Heart right ventricle (tissue), 16 donors: ENCODE measurements at places on chromosomes 7 and 10.

DNA sequence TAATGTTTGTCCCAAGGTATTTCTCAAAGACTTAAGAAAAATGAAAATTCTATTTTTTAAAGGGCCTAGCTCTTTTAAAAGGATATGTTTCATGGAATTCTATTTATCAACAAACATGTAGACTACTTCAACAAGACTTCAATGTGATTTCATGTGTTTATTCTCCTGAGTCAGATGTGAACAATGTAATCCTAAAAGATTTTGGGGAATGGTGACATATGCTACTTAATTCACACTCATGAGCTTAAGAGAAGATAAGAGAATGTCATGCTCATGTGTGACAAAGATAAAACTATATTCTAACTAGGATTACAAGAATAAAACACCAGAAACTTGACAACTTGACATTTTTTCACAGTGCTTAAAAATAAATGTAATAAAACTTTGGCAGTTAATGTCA lies 127.5 kb downstream of the TES start:
- DNase-seq = no peak

DNA sequence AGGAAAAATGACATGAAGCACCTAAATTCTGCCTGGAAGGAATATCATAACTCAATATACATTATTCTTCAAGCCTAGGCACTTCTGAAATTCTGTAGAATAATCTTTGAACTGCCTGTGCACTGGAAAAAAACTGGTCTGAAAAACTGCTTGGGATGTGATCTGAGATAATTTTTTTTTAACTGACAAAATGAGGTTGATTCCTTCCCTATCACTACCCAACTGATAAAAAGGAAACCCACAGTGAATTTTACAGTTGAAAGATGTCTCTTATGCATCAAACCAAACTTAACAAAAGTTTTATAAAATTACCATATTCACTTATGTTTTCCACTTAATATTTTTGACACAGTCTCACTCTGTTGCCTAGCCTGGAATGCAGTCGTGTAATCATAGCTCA lies 67.2 kb upstream of the FAM133B start:
- no peak for DNase-seq

- DNase-seq = no peak
Measured at GRCh38 chr10:86082556-86082955, 284.0 kb downstream of the GRID1 start.

GRCh38 chr10:15822131-15822530 lies 38.2 kb downstream of the MINDY3 start:
- no peak for DNase-seq

- DNase-seq = no peak
Measured at GRCh38 chr10:61376908-61377368, 76.2 kb downstream of the TMEM26 start.

- no peak for DNase-seq
Measured at GRCh38 chr10:88392222-88392621, 190.9 kb downstream of the RNLS start.

DNA sequence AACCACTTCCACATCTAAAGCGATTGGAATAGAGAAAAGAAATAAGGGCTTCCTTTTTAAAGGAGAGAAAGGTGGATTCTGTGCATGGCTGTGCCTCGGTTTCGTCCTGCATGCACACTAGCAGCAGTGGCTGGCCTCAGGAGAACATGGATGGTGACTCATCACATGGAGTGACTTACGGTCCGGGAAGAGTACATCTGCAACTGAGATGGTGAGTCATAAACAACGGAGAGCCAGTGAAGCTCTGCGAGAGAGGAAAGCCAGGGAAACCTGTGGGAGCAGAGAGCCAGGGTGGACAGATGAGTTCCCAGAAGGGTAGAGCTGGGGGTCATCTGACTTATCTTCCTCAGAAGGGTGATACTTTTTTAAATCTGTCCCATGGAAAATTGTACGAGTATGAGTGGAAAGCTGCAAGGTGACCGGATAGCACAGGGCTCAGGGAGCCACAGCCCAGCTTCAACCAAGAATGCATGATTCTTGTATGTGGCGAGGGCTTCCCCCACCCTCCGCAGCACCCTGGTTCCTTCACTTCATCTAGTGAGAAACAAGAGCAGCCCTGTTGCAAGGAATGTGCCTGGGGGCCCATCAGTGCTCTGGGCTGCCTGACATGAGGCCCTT lies 259.1 kb downstream of the KLF6 start:
- DNase-seq = no peak

- DNase-seq = no peak
Measured at GRCh38 chr10:110959379-110960332, 40.3 kb downstream of the SHOC2 start.
